Activated naive CD8-positive, alpha-beta T cell treated with anti-CD3 and anti-CD28 coated beads, Interleukin-2, amount 10 ng/mL, durations not matched to agents 7 days and 5 days (primary cell): ENCODE measurements at places on chromosomes 13 and 19. TPM values are rescaled to one million over a fixed set of nuclear protein-coding genes. Genes with fewer than 3 reads are reported as not detected.

Gene ZAR1L
- not detected for total RNA-seq

Gene BCAM
- total RNA-seq, result not detected

Gene ZFP36
- 107 TPM for total RNA-seq

Gene GJB2
- 0.22 TPM for total RNA-seq

Gene FLT3
- total RNA-seq, result not detected
